Stimulated activated CD4-positive, alpha-beta T cell treated with anti-CD3 and anti-CD28 coated beads, Interleukin-1b, Interleukin-23, amount 100 ng/mL, for 1 hour (primary cell): ENCODE measurements at places on chromosomes 12 and 14.

GRCh38 chr12:39102474-39103209 is 197.3 kb upstream of the CPNE8 start:
- DNase-seq, result no peak

DNA sequence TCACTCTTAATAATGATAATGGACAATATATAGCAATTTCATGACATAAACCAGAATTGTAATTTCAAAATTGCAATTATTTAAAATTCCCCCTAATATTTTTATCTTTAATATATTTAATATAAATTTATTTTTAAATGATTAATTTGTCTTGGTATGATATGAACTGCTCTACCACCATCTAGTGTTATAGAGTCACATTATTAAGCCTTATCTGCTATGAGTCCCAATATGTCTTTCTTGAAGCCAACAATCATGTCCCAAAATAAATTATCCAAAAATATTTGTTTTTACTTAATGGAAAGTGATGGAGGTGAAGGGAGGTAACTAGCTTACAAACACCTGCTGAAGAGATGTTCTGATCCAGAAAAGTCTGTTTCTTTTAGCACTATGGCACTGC is 151.4 kb downstream of the KCNC2 start:
- DNase-seq, result no peak

GRCh38 chr12:94701711-94702110 is 51.4 kb upstream of the TMCC3 start:
- DNase-seq, result no peak

GRCh38 chr14:89331398-89331797 is 85.6 kb downstream of the FOXN3 start:
- DNase-seq, result no peak

- DNase-seq, result no peak
Observed at GRCh38 chr12:113227686-113228391, 6.6 kb downstream of the TPCN1 start.

GRCh38 chr12:68450947-68451260 is 118.7 kb upstream of the MDM1 start:
- no peak for DNase-seq

- no peak for DNase-seq
Observed at GRCh38 chr14:72975770-72976169, 49.5 kb downstream of the DCAF4 start.

DNA sequence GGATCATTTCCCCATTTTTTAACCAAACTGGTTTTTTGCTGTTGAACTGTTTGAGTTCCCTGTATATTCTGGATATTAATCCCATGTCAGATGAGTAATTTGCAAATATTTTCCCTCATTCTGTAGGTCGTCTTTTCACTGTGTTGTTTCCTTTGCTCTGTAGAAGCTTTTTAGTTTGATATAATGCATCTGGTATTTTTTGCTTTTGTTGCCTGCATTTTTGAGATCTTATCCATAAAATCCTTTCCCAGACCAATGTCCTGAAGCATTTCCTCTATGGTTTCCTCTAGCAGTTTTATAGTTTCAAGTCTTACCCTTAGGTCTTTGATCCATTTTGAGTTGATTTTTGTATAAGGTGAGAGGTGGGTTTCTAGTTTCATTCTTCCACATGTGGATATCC is 71.3 kb downstream of the LRP6 start:
- no peak for DNase-seq

DNA sequence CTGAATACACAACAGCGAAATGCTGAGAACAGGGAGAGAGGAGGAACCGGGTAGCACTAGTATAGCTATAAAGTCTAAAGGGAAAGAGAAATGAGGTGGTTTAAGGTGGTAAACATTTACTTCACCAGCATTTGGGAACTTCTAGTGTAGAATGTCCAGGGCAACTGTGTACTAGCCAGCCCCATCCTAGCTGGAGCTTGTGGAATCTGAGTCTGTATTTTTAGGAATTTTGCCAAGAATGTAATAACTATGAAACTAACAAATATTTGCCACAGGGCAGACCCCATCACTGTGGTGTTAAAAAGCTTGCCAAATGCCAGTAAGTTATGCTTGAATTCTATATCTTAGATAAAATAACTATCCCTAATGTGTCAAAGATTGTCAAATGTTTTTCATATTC is 398.9 kb upstream of the MIS18BP1 start:
- no peak for DNase-seq

- no peak for DNase-seq
Observed at GRCh38 chr14:93083917-93084316, 31.8 kb downstream of the ITPK1 start.

GRCh38 chr14:68449561-68450181 is 343.2 kb downstream of the ZFP36L1 start:
- no peak for DNase-seq

- no peak for DNase-seq
Observed at GRCh38 chr12:85603556-85603955, 232.7 kb downstream of the RASSF9 start.

GRCh38 chr14:102579696-102580549 is 12.5 kb upstream of the RCOR1 start:
- no peak for DNase-seq

DNA sequence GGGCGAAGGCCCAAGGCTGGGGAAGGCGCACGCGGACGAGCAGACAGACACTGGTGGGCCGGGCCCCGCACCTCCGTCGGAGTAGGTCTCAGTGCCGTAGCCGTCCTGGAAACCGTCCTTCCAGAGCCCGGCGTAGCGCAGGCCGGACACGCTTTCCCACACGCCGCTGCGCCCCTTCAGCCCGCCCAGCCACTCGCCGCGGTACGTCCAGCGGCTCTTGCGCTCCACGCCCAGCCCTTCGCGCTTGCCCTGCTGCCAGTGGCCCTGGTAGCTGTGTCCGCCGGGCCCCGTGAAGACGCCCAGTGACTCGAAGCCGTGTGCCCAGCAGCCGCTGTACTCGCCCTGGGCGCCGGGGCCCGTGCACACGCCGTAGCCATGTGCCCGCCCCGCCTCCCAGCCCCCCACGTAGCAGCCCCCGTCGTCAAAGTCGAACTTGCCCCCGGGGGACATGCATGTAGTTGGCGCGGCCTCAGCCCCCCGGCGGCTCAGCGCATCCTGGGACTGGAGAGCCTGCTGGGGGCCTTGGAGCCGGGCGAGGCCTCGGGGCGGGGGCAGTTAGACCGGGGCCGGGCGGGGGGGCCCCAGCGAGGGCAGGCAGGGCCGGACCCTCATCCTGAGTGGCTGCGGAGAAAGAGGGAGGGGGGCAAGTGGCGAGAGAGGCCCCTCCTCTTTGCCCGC is 1.4 kb downstream of the JPH4 start:
- DNase-seq, result no peak

DNA sequence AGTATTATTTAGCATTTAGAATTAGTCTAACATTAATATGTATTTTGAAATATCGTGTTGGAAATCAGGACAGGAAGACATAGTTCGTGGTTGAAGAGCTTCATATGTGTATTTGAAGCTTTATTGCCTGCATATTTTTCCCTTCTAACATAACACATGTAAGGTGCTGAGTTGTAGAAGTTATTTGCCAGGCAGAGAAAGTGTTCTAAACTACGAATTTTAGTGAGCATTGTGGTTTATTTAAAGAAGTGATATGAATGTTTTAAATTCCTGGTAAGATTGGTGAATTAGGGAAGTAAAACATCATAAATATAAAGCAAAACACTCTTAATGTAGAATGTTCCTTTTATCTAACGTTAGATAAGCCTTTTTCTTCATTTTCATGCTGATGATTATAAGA is 2.5 kb downstream of the RASSF3 start:
- DNase-seq, result no peak

- DNase-seq, result no peak
Observed at GRCh38 chr14:23123419-23123818, 4.4 kb upstream of the CEBPE start.
